Progenitor cell of endocrine pancreas (in vitro differentiated cells): ENCODE measurements at places on chromosomes 11 and 22.

DNA sequence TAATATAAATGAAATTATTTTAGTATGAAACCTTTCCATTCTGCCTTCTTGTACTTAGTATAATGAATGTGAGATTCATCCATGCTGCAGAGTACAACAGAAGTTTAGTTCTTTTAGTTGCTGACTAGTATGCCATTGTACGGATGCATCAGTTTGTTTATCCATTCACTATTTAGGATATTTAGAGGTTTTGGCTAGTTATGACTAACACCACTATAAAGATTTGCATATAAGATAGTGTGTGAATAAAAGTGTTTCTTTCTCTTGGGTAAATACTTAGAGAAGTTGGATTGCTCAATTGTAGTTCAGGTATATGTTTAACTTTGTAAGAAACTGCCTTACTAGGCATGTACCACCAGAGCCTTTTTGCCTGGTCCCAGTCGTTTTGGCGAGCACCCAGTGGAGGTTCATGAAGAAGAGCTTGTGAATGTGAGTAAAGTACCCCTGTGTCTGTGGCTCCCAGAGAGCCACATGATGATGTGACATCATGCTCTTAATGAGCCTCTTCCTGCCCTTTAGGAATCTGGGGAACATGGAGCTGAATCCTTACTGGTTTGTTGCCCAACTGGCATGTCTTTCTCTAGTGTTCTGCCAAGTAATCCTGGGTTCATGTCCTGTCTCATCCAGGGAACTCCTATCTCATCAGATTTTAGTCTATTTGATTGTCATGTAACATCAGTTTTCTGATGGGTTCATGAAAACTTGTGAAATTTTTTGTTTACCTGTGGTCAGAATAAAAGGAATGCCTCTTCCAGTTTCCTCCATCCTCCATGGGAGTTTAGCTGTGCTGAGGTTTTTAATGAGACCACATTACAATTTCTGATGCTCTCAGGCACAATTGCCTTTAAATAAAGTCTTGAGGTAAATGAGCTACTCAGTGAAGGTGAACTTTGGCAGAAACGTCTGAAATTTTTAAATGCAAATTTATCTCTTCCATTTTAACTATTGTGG lies 234.8 kb downstream of the CASP12 start:
- DNase-seq, result no peak

GRCh38 chr11:66969584-66970225 lies 5.4 kb upstream of the C11orf86 start:
- DNase-seq, result no peak

DNA sequence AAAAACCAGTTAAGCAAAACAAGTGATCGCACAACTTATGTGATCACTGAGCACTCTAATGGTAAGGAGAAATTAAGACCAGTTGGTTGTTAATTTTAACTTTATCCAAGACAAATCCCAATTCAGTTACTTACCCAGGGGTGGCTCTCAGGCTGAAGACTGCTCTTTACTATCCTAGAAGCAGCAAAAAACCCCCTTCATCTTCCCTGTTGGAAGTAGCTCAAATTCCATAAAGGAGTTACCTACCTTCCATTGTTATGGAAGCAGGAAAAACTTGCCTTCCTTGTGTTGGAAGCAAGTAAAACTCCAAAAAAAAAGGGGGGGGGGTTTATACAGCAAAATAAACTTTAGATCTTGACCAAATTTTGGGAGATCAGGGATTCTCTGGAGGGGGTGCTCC lies 5.2 kb upstream of the MRPL16 start:
- DNase-seq, result no peak

DNA sequence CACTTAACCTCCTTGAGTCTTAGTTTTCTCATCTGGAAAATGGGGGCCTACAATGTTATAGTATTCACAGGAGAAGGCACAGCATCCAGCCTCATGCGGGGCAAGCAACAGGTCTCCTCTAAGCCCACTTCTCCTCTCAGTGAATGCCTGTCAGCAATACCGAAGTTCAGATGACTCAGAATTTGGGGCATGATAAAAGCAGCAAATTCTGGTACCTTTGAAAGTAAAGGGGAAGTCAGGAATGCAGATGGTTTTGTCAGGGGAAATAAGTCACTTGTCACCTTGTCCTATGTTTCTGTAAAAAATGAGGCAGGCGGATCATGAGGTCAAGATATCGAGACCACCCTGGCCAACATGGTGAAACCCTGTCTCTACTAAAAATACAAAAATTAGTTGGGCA lies 350.2 kb downstream of the LARGE1 start:
- DNase-seq, result no peak

GRCh38 chr11:126930091-126930841 lies 70.3 kb downstream of the KIRREL3 start:
- DNase-seq, result no peak

DNA sequence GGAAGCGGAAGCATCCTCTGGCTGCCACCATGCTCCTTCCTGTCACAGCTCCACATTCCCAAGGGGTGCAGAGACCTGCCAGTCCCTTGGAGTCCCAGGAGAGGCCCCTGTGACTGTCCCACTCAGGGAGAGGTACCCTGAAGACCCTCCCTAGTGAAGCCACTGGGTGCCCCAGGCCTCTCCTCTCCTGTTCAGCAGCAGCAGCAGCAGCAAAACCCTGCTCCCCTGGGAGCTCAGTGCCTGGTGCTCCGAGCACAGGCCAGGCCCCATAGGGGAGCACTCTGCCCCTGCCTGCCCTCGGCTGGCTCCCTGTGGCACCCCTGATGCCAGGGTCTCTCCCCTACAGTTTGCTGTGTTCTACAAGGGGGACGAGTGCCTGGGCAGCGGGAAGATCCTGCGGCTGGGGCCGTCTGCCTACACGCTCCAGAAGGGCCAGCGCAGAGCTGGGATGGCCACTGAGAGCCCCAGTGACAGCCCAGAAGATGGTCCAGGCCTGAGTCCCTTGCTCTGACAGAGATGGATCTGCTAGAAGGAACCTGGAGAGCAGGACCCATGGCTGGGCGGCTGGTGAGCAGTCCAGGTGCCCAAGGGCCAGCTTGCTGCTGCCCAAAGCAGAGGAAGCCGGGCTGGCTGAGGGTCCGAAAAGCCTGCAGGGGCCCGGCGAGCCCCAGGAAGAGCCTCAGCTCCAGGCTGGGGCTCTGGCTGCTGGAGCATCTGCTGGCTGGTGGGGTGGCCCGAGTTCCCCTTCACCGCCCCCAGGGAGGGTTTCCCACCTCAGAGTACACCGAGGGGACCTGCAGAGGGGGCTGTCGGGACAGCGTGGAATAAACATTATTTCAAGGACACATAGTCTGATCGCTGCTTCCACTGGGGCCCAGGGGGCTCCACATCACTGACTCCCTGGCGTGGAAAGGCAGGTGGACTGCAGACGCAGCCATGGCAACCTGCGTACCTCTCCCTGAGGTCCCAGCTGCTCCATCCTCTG lies 21.3 kb downstream of the TRMU start:
- no peak for DNase-seq

DNA sequence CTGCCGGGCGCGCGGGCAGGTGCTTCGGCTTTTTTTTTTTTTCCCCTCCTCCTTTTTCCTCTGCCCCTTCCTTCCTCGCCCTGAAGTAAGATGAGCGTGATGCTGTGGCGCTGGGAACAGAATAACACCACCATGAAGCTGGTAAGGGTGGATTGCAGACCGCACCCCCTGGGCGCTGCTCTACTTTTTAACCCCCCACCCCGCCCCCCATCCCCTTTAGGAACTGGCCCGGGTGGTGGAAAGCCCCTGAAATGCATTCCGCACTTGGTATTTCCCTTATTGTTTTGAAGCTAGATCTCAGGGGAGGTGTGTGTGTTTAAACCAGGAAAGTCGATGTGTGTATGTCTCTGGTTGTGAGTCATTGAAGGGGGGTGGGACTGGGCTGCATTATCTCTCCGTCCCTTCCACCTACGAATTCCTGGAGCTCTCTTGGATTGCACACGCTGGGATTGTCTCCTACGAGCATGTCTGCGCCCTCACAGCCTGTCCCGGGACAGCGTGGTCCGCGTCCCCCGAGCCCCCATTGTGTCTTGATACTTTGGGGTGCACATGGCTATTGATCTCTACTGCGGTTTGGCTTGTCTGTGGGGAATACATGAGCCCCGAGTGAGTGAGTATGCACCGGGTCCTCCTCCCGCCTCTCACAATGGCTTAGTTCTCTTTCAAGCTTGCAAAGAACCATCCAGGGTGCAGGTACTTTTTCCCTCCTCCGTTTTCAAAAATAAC lies 64.9 kb downstream of the NAV2 start:
- no peak for DNase-seq

DNA sequence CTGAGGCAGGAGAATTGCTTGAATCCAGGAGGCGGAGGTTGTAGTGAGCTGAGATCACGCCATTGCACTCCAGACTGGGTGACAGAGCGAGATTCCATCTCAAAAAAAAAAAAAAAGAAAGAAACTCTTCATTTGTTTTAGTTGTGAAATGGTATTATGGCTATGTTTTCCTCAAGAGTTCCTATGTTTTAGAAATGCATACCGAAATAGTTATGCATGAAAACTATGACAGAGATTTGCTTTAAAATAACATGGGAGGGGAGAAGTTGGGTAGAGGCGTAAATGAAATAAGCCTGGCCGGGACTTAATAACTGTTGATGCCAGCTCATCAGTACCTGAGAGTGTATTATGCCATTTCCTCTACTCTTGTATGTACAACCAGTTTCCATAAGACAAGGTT lies 48.3 kb downstream of the FEZ1 start:
- no peak for DNase-seq

DNA sequence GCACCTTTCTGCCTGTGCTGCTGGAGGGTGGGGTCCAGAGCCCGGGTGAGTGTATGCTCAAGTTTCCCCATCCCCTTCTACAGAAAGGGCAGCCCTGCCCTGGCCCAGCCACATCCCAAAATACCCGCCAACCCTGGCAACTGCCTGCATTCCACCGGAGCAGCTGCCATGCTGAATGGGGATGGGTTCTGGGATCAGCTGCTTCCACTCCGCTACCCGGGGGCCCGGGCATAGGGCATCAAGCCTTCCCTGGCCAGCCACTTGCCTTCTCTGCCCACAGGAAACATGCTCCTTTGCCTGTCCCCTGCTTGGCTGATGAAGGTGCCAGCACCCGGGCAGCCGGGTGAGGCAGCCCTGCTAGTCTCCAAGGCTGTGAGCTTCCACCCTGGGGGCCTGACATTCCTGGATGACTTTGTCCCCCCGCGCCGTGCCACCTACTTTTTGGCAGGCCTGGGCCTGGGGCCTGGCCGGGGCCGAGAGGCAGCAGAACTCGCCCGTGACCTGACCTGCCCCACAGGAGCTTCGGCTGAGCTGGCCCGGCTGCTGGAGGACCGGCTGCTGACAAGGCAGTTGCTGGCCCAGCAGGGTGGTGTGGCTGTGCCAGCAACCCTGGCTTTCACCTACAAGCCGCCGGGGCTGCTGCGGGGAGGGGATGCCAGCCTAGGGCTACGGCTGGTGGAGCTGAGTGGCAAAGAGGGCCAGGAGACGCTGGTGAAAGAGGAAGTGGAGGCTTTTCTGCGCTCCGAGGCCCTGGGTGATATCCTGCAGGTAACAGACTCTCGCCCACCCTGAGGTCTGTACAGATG lies 3.2 kb downstream of the CARNS1 start:
- DNase-seq, result no peak

DNA sequence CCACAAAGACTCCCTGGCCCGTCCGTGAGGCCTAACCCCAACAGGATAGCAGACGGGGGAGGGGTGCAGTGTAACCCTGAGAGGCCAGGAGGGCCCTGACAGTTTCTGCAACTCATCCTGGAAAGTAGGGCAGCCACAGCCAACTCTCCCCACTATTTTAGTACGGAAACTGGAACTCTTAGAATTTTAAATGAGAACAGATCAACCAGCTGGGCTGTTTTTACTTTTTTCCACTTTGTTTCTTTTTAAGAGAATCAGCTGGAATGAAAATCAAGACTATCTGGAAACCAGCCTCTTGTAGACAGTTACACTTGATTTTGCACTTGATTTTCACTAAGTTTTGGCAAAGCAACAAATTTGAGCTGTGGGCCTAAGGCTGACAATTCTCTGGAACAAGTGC lies 42.7 kb upstream of the NRIP3 start:
- DNase-seq, result no peak

DNA sequence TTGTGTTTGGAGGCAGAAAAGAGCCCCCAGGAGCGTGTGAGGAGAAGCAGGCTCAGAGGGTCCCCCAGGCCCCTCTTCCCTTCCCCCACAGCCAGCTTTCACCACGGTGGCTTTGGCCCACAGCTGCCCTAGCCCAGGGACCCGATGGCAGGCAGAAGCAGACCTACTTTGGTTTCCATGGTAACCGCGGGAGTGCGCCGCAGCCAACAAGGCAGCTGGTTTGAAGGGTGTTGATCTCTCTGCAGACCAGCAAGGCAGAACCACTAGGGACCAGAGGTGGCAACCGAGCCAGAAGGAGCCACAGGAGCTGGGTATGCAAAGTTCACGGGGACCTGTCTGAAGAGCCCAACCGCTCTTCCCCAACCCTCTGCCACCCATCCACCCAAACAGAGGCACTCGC lies 69.4 kb downstream of the BUD13 start:
- no peak for DNase-seq

DNA sequence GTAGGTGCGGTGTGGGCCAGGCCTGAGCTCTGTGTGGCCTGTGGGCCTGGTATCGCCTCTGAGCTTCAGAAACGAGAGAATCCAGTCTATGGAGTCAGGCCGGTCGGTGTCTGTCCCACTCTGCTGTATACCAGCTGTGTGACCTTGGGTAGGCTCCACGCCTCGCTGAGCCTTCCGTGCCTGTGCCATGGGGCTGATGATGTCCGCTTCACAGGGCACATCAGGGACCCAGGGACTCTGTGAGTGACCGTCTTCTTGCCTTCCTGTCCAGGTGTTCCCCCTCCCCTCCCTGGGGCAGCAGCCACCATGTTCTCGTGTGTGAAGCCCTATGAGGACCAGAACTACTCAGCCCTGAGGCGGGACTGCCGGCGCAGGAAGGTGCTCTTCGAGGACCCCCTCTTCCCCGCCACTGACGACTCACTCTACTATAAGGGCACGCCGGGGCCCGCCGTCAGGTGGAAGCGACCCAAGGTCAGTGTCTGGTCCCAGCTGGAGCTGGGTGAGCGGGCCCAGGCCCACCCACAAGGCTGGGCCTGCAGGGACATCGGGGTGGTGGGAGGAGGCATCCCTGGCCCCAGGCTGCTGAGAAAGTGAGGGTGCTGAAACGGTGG lies 17.9 kb downstream of the CAPN5 start:
- no peak for DNase-seq

DNA sequence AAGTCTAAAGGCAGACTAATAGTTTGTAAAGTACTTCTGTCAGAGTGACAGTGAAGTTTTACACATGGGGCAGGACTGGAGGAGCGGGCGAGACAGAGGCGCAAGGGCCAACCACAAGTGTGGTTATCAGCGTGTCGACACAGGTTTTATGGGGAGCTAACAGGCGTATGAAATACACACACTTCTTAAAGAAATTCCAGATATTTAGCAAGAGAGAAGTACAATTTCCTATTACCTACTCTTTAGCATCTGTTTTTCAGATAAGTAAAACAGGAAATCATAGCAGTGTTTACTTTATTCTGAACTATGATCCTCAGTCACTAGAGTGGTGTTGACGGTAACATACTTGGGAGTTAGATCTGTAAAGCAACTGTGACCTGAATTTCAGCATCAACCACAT lies 22.5 kb downstream of the VSIG10L2 start:
- no peak for DNase-seq

- DNase-seq, result no peak
Observed at GRCh38 chr11:9664276-9665171, 647 bp downstream of the SWAP70 start.

- no peak for DNase-seq
Observed at GRCh38 chr22:31639436-31640039, 22.5 kb downstream of the PISD start.

GRCh38 chr11:110089617-110090282 lies 3.4 kb upstream of the ZC3H12C start:
- DNase-seq, result no peak
